HT1080 (cell line): ENCODE measurements at places on chromosomes 6 and 20.

DNA sequence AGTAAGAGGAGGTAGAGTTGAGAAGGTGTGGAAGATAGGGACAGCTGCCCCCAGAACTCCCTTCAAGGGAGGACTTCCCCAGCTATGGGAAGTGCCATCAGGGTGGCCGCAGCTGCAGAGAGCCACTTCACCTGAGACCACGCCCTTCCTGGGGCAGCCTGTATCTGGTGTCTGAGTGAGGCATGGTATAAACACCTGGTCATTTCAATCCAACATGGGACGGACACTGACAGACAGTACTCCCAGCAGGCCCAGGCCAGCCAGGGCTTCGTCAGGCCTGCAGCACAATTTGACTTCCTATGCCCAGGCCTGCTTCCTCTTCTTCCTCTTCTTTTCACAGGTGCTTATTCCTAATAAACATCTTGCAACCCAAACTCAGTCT is 4.5 kb downstream of the SOX12 start:
- no peak for DNase-seq

GRCh38 chr6:11221623-11222384 is 10.7 kb downstream of the NEDD9 start:
- no peak for DNase-seq

GRCh38 chr6:151940307-151940706 is 132.8 kb downstream of the ESR1 start:
- DNase-seq, result no peak

- DNase-seq, result no peak
These were observed 14.2 kb downstream of the MMP24OS start for GRCh38 chr20:35263532-35264341.

- DNase-seq, result no peak
These were observed at the start of gene NINL for GRCh38 chr20:25584905-25585704. NINL (minus strand) TSS chr20:25585531; CDS start chr20:25526587, 58,944 bp downstream.

- DNase-seq, result peak; percentile 73
These were observed 14.2 kb downstream of the FAM83B start for GRCh38 chr6:54860739-54861138.

DNA sequence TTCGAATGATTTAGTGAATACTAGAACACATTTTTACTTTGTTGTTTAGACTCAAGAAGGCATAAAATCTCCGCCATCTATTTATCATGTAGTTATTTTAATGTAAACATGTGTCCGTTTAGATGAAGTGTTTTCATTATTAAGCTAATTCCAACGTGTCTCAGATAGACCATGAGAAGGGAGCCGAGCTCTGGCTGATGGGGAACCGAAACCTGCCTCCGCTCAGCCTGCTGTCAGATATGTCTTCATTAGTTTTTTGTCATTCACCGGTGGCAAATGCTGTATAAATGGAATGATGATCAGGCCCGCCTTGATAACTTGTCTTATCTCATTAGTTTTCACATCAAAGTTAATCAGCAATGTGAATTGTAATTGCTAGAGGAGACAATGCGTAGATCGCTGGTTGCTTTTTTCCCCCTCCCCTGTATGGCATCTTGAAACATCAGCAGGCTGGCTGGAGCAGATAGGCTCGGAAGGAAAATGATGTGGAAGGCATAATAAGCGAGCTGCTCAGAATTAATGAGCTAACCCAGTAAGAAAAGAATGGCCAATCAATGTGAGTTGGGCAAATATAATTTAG is 136.4 kb downstream of the LINC00237 start:
- DNase-seq, result no peak
